Natural killer cell treated with Interleukin-12 subunit alpha and Interleukin-12 subunit beta and Interleukin-15 and Interleukin-18, amount 100 ng/mL, for 72 hours (primary cell): ENCODE measurements at places on chromosomes 11 and 22. TPM values are rescaled to one million over a fixed set of nuclear protein-coding genes. Genes with fewer than 3 reads are reported as not detected.

- DNase-seq, result no peak
Measured at GRCh38 chr11:103631841-103632240, 404.6 kb upstream of the DDI1 start.

- no peak for DNase-seq
Measured at GRCh38 chr11:67301951-67302516, 1.3 kb upstream of the SSH3 start.

DNA sequence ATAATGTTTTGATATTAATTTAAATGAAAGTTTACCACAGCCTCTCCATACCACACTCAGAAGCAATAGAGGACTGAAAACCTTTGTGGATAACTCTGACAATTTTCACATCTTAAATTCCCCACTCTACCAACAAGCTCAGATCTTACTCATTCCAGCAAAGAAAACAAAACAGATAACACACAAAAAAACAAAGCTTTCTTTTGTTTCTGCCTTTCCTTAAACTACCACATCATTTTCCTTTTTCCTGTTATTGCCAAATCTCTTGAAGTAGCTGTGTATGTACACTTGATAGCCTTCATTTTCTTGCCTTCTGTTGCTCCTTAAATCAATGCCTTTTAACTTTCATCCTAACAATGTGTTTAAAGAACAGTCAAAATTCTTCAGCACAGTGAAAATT is 484.9 kb downstream of the NTM start:
- no peak for DNase-seq

DNA sequence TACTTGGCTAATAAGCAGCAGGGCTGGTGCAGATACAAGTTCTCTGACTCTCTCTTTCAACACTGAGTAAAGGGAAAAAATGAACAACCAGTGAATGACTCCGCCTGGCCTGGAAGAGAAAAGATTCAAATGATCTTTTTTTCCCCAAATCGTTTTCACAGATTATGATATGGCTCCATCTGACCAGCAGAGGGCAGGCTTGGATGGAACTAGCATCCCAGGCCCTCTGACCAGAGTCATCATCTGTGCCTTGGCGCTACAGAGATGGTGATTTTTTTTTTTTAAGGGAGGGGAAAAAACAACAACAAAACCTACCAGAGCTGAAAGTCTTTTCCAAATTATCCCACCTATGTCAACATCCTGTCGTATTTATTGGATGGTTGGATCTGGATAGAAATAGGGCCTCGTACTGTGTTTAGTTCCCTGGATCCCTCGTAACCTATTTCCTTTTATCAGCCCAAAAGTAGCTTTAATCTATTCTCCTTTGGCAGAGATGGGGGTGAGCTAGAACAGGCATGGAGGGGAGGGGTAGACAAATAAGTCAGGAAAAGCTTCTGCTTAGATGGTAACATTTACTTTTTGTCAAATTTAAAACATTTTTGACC is 69.7 kb downstream of the PRSS23 start:
- DNase-seq, result peak; percentile 66

DNA sequence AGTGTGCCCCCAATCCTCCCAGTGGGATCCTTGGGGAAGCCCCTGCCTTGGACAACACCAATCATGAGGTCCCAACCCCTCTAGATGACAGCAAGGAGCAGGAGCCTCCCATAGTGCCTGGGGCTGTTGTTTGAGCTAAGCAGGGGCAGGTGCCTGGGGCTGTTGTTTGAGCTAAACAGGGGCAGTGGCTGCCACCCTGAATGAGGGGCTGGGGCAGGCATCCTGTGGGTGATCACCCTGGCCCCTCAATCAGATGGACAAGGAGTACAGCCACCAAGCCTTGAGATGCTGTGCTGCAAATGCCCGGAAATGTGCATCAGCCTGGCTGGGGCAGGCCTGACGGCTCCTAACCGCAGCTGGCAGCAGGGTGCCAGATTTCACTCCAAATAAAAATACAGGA is 66.7 kb downstream of the MYEOV start:
- DNase-seq, result no peak

Gene FHIP1B
- 52.2 TPM for total RNA-seq

DNA sequence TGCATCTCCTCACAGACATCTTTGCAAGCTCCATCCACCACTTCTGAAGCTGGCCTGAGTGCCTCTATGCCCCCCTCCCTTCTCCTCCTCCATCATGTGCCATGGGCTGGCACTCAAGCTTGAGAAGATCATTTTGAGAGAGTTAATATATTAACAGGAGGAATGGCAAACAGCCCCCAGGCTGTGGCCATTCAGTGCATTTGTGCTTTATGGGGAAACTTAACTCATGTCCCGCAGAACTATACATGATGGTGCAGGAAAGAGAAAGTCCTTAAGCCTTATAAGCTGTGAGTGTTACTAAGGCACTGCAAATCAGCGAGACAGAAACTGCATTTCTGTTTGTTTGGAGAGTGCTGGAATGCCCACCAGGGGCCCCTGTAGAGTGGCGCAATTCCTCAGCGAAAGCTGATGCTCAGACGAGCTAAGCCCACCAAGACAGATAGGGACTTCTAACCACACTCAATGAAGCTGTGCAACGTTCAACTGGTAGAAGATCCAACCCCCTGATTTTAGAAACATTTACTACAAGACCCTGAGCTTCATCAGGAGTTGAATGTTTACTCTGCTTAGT is 26.8 kb upstream of the PHLDA2 start:
- no peak for DNase-seq

DNA sequence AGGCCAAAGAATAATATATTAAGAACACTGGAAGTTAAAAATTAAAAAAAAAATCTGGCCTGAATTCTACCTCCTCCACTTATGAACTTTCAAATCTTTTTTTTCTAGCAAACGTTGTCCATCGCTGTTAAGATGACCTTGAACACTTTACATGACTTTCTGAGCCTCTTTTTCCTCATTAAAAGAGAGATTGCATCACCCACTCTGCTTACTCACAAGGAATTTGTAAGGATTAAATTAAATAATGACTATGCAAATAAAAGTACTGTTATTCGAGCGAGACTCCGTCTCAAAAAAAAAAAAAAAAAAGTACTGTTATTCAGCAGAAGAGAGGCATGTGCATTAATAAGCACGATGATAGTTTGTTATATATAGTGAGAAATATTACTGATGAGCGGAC is 285.1 kb upstream of the CCDC90B start:
- no peak for DNase-seq

DNA sequence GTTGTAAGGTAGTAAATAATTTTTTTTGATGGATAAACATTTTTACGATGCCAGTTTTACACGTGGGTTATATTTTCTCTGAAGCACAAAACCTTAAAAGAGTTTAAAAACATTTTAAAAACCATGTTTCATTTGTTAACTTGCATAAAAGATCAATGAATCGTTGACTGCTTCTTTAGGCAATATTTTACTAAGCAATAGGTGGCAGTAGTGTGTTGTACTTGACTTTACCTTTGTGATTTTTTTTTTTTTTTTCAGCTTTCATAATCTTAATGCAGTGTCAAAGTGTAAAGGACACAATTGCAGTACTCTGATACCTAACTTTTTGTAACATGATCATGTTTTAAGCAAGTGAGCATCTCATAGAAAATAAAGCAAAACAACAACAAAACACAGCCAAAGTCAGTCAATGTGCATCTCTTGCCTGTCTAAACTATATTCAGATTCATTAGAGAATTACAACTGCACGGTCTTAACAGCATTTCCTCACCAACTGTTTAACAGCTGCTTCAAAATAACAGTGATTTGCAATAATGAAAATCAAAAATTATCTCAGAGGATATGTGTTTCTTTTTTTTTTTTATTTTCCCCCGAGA is 27.7 kb downstream of the DNAJC24 start:
- no peak for DNase-seq

DNA sequence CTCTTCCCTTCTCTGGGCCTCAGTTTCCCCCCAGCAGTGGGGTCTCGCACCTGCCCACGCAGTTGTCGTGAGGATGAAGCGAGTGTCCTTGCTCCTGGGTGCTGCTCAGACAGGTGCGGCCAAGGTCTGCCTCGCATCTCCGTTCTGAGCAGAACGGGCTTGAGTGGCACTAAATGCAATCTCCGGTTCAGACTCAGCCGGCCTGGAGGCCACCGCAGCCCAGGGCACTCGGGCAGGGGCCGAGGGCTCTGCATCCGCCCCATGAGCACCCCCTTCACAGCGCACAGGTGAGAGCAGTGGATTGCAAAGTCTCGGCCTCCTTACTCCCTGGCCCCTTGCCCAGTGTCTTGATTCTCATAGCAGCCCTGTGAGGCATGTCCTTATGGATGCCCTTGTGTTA is 30.1 kb upstream of the SLC22A12 start:
- no peak for DNase-seq

DNA sequence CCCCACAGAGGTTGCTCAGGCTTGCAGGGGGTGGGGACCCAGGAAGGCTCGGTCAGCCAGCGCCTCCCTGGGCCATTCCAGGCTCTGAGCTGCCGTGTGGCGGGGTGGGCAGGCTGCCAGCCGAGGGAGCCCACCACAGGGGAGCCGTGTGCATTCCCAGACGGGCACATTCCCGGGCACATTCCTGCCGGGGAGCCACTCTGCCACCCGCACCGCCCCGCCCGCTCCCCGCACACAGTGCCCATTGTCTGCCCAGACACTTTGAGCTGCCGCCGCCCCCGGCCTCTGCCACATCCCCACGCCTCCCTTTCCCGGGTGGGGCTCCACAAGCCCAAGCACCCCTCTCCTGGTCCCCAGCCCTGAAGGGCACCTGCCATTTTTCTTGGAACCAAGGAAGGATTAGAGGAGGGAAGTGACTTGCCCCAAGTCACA is 27.4 kb downstream of the RPL3 start:
- DNase-seq, result no peak

DNA sequence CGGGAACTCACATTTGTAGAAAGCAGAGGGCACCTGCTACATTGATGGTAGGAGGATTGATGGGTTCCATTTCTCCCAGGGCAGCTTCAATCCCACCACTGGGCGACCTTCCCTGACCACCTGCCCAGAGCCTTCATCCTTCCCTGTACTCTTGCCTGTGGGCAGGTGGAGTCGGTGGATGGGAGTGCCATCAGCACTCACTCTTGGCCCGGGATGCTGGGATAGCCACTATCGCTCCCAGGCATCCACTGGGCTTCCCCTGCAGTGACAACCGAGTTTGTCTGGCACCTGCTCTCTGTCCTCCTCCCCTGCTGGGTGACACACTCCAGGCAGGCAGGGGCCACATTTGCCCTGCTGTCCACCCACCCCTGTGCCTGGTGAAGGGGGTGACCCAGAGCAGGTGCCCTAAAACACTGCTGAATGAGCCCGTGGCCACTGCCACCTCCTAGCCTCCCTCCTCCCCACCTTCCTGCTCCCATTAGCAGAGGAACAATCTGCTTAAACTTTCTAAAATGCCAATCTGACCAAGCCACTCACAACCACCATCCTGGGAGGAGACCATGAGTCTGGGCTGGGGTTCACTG is 604.7 kb downstream of the TBC1D22A start:
- DNase-seq, result no peak
